ENCODE measurements at places on chromosomes 6 and 20. TPM values are rescaled to one million over a fixed set of nuclear protein-coding genes. Genes with fewer than 3 reads are reported as not detected.

GRCh38 chr6:121764493-121764892 is 329.0 kb downstream of the GJA1 start:
- no peak for DNase-seq

GRCh38 chr20:59318201-59318790 is 17.9 kb downstream of the EDN3 start:
- DNase-seq = no peak

DNA sequence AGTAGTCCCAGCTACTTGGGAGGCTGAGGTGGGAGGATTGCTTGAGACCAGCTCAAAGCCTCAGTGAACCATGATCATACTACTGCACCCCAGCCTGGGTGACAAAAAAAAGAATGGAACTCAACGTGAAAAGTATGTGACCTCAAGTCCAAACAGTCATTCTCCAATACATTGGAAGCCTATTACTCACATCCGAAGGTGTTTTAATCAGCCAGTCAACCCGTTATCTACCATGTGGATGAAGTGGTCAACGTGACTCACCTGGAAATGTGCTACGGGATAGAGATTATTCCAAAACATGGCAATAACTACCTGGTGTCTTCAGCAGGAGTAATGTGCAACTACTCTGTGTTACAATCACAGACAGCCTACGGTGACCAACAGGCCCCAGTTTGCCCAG is 85.8 kb upstream of the TOP1 start:
- DNase-seq = no peak

DNA sequence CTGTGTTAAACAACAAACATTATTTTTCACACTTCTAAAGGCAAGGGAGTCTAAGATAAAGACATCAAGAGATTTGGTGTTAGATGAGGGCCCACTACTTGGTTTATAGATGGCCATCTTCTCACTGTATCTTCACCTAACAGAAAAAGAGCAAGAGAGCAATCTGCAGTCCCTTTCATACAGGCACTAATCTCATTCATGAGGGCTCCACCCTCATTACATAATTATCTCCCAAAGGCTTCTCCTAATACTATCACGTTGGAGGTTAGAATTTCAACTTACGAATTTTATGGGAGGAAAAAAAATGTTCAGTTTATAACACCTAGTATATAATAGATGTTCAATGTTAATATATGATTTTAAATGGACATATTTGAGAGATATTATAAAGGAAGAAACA is 45.6 kb downstream of the HDAC2 start:
- no peak for DNase-seq

The SFTA2 gene
- total RNA-seq = not detected

The CST7 gene
- not detected for total RNA-seq

Measured in IMR-90 (cell line).